Activated naive CD4-positive, alpha-beta T cell (primary cell): ENCODE measurements at places on chromosomes 2 and 18.

DNA sequence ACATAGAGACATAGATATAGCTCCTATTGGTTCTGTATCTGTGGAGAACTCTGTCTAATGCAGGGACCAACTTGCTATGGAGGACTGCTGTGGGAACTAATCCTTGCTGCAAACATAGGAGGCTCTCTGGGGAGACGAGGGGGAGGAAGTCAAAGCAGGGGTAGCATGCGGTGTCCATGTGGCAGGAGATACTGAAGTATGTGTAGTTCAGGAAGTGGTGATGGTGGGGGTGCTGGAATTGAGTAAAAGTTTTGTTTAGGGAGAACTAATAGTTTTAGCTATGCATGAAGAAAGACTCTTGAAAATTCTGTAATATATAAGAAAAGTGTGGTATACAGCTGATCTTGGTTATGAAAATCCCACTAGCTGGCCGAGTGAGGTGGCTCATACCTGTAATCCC is 62.0 kb downstream of the ANKRD44 start:
- no peak for DNase-seq

GRCh38 chr2:167430447-167430846 is 542.2 kb downstream of the XIRP2 start:
- no peak for DNase-seq

DNA sequence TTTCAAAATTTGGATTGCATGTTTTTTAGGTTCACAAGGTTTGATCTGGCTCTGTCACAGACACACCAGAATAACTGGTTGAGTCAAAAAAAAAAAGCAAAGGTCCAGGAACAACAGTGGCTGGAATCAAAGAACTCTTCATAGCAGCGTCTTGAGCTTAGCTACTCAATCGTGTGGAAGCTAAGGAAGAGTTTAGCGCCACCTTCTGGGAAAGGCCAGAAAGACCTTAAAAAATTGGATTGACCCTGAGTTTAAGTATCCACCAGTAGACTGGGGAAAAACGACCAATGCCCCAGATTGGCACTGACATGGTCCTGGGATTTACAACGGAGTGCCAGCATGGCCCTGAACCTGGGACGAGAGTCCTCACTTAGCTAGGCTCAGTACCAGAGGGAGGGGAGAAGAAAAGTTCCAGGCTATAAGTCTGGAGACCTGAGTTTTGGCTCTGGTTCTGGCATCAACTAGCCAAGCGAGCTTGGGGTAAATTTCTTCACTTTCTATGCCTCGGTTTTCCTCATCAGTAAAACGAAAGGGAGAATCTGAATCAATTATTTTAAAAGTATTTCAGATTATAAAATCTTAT is 71.1 kb upstream of the TFCP2L1 start:
- DNase-seq: no peak

GRCh38 chr2:19861813-19862212 is 40.0 kb downstream of the TTC32 start:
- no peak for DNase-seq

GRCh38 chr18:30409120-30409519 is 633.4 kb downstream of the DSC3 start:
- no peak for DNase-seq

DNA sequence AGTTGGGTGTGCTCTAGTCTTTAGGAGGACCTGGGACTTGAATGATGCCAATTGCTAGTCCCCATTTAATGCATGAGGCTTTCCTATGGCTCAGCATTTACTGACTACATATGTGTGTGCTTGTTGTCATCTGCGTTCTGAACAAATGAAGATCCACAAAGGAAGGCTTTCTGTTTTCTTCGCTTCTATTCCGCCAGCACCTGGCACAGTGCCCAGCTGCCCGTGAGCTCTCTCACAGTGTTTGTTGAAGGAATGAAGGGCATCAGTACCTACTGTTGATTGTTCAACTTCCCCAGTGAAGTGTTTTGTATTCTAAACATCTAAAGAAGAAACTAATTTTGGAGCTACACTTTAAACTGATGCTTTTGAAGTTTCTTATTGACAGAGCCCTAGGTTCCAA is 122.4 kb upstream of the LINC00305 start:
- DNase-seq: no peak

DNA sequence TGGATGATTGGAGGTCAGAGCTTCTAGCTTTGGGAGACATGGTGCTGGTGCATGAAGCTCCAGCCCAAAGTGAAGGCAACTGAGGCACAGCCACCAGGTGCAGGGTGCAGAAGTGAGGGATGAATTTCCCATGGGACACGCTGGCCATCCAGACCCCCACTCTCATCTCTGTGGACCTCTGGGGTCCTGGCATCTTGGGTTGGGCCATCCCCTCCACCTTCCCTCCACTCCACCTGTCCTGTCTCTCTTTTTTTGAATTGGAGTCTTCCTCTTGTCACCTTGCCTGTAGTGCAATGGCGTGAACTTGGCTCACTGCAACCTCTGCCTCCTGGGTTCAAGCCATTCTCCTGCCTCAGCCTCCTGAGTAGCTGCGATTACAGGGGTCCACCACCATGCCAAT is 3.4 kb downstream of the NGEF start:
- no peak for DNase-seq

- no peak for DNase-seq
These were observed 919 bp upstream of the CYP1B1 start for GRCh38 chr2:38076710-38077430.

DNA sequence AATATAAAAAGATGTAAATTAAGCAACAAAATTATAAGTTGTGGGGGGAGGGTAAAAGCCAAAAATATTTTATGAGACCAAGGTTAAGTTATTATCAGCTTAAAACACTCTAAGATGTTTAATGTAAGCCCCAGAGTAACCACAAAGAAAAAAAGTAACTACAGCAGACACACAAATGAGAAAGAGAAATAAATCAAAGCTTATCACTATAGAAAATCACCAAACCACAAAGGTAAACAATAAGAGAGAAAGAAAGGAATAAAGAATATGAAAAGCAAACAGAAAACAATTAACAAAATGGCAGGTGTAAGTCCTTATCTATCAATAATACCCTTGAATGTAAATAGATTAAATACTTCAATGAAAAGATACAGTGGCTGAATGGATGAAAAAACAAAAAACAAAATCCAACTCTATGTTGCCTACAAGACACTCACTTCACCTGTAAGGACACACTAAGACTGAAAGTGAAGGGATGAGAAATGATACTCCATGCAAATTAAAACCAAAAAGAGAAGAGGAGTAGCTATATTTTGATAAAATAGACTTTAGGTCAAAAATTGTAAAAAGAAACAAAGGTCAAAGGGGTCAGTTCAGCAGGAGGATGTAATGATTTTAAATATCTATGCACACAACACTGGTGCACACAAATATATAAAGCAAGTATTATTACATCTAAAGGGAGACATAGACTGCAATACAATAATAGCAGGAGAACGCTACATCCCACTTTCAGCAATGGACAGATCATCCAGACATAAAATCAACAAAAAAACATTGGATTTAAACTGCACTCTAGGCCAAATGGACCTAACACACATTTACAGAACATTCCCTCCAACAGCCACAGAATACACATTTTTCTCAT is 80.7 kb downstream of the PTPN2 start:
- DNase-seq: no peak
